ENCODE measurements at places on chromosomes 6 and 20.

DNA sequence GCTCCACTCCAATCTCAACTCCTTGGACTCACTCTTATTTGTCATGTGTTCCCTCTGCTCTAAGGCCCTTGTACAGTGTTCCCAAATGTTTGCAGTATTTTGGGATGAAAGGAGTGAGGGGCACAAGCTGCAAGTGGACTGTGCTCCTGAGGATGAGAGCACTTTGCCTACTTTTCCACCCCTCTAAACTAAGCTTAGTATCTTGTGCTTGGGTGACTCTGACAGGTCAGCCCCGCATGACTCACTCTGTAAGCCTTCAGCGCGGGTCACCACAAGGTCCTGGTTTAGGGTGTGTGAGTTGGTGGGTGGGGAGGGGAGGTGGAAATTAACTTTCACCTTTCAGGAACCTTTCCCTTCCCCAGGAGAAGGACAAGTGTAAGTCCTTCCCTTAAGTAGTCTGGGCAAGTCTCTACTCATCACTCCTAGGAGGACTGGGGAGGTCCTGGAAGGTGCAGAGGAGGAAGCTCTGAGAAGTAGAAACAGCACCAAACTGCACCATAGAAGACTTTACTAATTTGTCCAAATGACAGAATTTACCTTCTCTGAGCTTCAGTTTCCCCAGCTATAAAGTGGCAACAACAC is 68.8 kb upstream of the EPB41L1 start:
- DNase-seq, result no peak

DNA sequence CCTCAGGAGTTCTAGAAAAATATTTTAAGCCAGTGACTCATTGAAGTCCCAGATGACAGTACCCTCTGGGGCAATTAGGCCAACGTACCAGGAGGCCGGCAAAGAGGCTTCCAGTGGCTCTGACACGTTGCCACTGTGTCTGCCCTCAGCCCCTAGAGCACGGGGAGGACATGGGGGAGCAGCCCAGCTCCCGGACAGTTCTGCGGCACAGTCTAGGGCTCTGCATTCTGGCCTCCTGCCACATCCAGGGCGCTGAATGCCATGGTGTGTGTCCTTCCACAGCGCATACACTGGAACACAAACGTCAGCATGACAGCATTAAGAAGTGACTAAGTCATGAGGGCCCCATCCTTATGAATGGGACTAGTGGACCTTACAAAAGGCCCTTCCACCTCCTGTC is 156.2 kb downstream of the RNASET2 start:
- no peak for DNase-seq

GRCh38 chr6:73943930-73944652 is 248.1 kb downstream of the CD109 start:
- DNase-seq, result no peak

DNA sequence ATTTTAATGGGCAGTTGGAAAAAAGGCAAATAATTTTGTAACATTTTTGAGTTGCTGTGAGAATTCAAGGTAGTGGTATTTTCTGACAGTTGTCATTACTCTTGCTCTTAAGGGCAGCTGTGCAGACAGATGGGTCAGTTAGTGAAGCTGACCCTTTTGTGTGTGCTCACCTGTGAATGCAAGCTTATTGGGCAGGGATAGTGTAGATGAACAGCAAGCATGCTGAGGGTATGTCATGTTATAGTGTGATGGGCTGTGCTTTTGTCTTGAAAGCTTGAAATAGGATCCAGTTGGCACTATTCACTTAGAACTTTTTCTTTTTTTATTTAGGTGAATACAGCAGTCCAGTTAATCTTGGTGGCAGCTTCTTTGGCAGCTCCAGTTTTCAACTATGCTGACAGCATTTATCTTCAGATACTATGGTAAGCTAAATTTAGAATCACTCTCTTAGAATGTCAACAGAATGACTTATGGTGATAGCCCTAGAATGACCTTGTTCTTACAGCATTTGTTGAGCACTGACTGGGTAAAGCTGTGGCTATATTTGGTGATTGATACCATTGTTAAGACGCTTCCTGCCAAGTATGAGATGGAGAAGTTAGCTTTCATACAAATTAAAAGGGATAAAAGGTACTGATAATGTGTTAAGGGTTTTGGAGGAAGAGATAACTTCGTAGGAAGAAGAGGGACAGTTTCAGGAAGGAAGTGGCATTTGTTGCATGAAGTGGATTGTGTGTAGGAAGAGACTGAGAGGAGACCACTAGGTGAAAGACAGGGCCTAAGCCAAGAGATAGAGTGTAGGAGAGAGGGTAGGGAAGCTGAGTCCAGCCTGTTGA is 19.5 kb downstream of the LRRN4 start:
- no peak for DNase-seq

GRCh38 chr6:149939356-149939648 is 2.5 kb upstream of the ULBP2 start:
- no peak for DNase-seq

DNA sequence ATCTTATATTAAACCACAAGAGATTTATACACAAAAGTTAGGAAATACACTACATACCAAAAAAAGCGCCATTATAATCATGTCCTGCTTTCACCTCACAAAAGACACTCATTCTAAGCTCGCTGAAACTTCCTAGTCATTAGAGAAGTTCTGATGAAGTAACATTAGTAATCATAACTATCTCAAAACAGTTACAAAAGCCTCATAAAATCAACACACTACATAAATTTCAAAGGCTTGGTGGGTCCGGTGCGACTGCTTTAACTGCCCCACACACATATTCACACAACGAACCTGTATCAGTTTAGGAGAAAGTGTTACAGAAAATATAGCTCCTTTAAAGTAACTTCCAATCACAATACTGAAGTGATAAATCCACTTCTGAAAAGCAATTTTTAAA is 1.9 kb downstream of the PHIP start:
- no peak for DNase-seq

DNA sequence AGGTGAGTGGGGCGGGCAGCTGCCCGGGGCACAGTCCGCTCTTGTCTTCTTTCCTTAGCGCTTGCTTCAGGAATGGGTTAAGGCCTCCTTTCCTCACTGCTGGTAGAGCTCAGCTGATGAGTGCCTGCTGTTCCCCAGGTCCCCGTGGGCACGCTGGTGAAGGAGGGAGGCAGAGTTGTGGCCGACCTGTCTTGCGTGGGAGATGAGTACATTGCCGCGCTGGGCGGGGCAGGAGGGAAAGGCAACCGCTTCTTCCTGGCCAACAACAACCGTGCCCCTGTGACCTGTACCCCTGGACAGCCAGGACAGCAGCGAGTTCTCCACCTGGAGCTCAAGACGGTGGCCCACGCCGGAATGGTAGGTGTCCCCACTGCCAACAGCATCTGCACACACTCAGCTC is 15.7 kb downstream of the MTG2 start:
- DNase-seq, result no peak

DNA sequence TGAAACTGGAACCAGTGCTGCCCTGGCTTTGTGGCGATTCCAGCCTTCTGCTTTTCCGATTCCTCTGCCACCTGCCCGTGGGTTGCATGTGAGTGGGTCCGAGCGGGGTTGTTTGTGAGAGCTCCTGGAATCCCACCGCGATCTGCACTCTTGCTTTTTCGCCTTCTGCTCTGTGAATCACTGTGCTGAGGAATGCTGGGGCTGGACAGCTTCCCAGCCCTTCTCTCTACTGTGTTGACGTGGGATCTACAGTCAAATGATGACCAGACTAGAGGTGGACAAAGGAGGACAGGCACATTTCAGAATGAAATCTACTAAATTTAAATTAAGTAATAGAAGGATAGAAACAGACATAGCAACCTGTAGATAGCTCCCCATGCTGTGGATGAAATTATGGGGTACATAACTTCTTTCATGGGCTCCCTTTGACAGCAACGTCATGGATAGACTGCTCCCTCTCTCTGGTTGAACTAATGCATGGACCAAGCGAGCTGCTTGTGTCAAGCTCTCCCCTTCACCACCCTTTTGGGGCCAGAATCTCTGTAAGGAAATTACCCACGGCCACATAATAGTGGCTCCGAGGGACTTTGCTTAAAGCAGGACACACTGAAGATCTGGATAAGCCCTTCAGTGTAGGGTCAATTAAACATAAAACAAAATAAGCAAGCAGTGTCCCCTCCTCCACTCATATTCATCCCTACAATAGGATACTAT is 2.0 kb downstream of the FNDC1 start:
- no peak for DNase-seq

DNA sequence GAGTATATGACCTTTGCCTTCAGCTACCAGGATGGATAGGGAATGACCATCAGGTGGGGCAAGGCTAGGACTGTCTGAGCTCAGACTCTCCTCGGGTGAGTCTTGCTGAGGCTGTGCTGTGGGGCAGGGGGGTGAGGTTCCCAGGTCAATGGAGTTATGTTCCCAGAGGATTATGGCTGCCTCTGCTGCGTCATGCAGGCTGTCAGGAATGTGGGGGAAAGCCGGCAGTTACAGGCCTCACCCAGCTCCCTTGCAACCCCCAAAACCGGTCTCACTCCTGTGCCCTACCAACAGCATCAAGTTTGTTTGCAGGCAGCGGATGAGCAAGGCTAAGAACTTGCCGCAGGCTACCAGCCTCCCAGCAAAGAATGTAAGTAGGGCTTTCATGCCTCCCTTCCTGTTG is 93.5 kb downstream of the ESR1 start:
- no peak for DNase-seq

- no peak for DNase-seq
Observed at GRCh38 chr20:18001131-18001921, 32.5 kb downstream of the MGME1 start.

DNA sequence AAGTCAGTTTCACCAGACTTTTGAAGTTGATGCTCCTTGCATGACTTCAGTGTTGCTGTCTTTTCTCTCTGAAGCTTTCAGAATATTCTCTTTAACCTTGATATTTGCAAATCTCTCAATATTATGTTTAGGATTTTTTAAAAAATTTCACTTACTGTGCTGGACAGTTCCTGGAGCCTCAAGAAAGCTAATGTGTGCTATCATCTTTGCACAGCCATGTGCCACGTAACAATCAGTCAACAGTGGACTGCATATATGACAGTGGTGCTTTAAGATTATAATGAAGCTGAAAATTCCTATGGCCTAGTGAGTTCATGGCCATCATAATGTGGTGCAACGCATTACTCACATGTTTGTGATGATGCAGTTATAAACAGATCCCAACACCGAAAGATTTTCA is 59.1 kb upstream of the OGFRL1 start:
- DNase-seq, result no peak

DNA sequence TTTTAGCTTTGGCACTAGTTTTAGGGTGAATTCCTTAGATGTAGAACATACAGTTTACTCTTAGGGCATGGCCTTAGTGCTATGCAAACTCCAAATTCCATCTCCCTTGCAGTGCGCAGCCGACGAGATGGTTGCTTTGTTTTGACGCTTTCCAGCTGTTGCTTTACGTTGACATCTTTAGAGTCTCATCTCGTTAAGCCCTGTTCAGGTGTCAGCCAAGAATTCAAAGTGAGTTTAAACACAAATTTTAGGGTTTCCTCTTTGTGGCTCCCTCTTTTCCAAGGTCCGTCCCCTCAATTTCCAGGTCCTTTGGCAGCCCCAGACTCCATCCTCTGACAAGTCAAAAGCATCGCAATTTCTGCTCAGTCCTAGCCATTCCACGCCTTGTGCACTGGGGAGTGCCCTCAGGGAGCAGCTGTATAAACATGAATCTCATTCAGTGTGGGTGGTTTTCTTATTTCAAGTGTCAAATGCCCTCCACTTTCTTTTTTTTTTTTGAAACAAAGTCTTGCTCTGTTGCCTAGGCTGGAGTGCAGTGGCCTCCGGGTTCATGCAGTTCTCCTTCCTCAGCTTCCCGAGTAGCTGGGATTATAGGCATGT is 14.1 kb upstream of the MAK start:
- no peak for DNase-seq

GRCh38 chr6:43791745-43792422 is 21.9 kb downstream of the VEGFA start:
- no peak for DNase-seq

DNA sequence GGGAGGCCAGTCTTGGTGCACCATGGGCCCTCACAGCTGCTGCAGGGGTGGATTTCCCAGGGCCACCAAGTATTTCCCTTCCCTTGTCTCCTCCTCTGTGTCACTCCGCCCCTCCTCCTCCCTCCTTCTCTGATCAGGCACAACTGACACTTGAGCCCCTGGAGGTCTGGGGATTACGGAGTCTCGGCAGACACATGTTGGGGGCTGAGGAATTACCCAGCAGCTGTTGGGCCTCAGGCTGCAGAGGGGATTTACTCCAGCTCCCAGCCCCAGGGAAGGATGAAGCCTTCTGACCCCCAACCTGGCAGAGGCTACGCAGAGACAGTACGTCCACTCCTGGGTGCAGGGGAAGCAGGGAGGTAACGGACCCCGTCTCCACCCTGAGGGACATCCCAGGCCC is 420.5 kb upstream of the SULF2 start:
- no peak for DNase-seq

DNA sequence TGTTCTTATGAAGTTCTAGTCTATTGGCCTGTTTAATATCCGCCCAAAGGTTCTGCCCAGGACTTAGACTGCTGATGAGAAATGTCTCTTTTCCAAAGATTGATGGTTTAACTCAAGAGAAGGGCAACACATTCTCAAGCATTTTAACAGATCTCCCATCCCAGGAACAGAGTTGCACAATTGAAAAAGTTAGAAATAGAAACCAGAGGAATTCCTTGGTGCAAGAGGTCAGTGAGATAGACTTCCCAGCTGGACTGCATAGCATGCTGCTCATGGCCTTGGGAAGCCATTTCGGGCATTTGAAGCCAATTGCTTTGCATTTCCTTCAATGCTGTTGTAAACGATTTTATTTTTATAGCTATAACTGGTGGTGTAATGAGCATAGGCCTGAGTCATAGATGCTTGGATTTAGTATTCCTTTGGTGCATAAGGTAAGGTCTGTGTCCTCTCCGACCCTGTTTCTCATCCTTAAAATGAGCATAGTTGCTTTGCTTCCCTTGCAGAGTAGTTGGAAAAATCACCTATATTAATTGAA is 292.2 kb upstream of the JAG1 start:
- no peak for DNase-seq

- no peak for DNase-seq
Observed at GRCh38 chr6:38320843-38321242, 318.9 kb downstream of the BTBD9 start.

DNA sequence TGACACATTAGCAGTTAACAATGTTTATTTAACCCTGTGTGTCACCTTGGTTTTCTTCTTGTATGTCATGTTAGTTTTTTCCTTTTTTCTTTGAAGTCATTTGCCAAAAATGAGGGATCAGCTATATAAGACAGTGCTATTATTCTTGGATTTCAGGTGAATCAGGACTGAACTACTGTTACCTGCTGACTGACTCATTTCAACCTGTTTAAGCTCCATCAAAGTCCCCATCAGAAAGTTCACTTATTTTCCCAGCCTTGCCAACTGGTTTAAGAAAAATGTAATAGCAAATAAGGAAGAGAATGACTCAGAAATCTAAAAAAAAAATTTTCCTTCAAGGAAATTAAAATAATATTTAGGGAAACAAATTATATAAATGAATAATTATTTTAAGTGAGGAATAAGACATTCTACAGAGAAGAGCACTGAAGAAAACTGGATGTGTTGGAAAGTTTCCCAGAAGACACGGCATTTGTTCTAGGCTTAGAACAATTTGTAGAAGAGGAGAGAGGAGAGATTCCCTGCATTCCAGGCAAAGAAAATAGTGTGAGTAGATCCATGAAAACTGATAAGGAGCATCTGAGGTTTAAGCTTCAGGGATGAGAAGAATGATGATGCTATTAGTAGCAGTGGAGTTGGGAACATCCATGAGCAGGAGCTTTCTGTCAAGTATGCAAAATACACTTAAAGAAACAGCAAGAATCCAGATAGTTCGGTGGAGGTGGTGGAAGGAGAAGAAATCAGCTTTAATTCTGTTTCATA is 84.9 kb upstream of the SIM1 start:
- no peak for DNase-seq
